ENCODE measurements at places on chromosomes 2 and 18.
A peak's percentile ranks its signal among the peaks of the same experiment; 100 is the strongest.

GRCh38 chr2:43848214-43848613 is 9.4 kb downstream of the ABCG8 start:
- no peaks in the 10 kb centered on the region for H3K36me3 ChIP-seq
- H3K4me3 ChIP-seq, result no peak overlapping the region
- DNase-seq, result no peak
- H3K27me3 ChIP-seq, result peaks cover 2% of the 10 kb centered on the region
- H3K4me1 ChIP-seq, result no peaks in the 10 kb centered on the region

GRCh38 chr2:118062048-118062447 is 26.2 kb upstream of the INSIG2 start:
- no peaks in the 10 kb centered on the region for H3K36me3 ChIP-seq
- peaks cover 9% of the 10 kb centered on the region for H3K4me1 ChIP-seq
- no peak overlapping the region for H3K4me3 ChIP-seq

- H3K36me3 ChIP-seq, result no peaks in the 10 kb centered on the region
- no peak for DNase-seq
- H3K4me3 ChIP-seq, result no peak overlapping the region
Observed at GRCh38 chr2:222283634-222284033, 15.2 kb downstream of the PAX3 start.

DNA sequence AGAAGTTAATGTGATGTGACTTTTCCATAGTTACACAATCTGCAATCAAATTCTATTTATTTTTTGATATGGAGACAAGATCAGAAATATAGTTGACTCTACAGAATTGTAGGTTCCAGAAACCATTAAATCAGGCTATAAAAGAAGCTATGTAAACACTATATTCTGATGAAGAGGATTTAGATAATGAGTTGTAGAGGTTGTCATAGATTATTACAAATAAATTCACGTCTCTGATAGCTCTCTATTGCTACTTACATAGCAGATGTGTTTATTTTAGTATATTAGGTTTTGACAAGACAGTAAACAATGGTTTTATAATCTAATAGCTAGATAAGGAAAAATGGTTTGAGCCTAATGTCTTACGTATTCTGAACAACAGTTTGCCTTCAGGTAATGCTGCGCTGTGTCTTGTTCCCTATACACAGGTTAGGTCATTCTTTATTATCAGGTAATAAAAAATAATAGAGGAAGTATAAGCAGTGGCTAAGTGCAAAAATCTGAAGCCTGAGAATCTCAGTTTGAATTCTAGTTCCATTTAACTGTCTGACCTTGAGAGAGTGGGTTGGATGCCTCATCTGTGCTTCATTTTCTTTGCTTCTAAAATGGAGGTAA is 93.4 kb downstream of the PPP1R1C start:
- H3K27ac ChIP-seq, result no peak overlapping the region
- no peak overlapping the region for H3K4me3 ChIP-seq
- no peak for DNase-seq
- no peaks in the 10 kb centered on the region for H3K36me3 ChIP-seq
- no peaks in the 10 kb centered on the region for H3K4me1 ChIP-seq

- DNase-seq, result no peak
- no peaks in the 10 kb centered on the region for H3K27me3 ChIP-seq
- H3K4me1 ChIP-seq, result no peaks in the 10 kb centered on the region
- H3K36me3 ChIP-seq, result no peaks in the 10 kb centered on the region
- H3K4me3 ChIP-seq, result no peak overlapping the region
Observed at GRCh38 chr2:47360927-47361326, 42.0 kb upstream of the MSH2 start.

DNA sequence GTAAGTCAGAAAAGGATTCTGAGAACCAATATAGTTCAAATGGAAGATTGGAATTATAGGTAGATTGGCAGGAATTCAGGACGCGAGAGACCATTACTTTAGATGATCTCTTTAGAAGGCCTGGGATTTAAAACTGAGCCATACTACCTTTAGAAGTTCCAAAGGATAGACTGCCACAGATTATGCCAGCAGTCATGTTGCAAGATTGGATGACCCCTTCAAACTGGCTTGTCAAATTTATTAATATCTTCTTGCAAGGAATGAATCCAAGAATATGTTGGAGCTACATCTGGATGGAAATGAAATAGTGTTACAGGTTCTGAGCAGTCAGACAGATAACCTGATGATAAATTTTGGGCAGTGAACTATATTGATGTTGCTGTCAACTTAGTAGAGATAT is 22.0 kb downstream of the BABAM2 start:
- no peaks in the 10 kb centered on the region for H3K36me3 ChIP-seq
- DNase-seq, result no peak
- no peak overlapping the region for H3K27ac ChIP-seq
- no peaks in the 10 kb centered on the region for H3K4me1 ChIP-seq

- H3K36me3 ChIP-seq, result no peaks in the 10 kb centered on the region
- H3K4me3 ChIP-seq, result no peak overlapping the region
- no peak for DNase-seq
- H3K27me3 ChIP-seq, result peaks cover 6% of the 10 kb centered on the region
- no peak overlapping the region for H3K27ac ChIP-seq
Observed at GRCh38 chr18:21363348-21363747, 121.3 kb downstream of the GREB1L start.

DNA sequence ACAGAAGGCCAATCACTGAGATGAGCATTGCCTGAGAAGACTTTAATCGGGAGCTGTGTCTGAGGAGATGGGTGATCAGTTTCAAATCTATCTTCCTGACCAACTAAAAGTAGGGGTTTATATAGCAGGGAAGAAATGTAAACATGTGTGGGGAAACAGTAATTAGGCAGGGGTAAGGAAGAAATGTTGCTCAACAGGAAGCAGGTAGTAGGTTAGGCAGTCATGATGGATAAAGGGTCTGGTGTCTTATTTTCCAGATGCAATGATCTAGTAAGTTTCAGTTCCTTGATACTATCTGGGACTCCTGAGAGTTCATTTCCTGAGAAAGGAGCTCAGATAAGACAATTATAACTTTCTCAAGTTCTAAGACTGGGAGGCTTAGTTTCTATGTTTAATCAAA is 33.8 kb upstream of the DNAJC10 start:
- H3K27me3 ChIP-seq, result no peaks in the 10 kb centered on the region
- H3K4me3 ChIP-seq, result no peak overlapping the region
- H3K27ac ChIP-seq, result no peak overlapping the region
- H3K4me1 ChIP-seq, result peaks cover 3% of the 10 kb centered on the region
- no peaks in the 10 kb centered on the region for H3K36me3 ChIP-seq

GRCh38 chr18:48228841-48229240 is 180.3 kb downstream of the ZBTB7C start:
- no peak for DNase-seq
- H3K27me3 ChIP-seq, result no peaks in the 10 kb centered on the region
- no peaks in the 10 kb centered on the region for H3K36me3 ChIP-seq
- H3K4me3 ChIP-seq, result no peak overlapping the region
- peaks cover 9% of the 10 kb centered on the region for H3K4me1 ChIP-seq

GRCh38 chr2:46778511-46778910 is 137.1 kb downstream of the MCFD2 start:
- no peak overlapping the region for H3K4me3 ChIP-seq

DNA sequence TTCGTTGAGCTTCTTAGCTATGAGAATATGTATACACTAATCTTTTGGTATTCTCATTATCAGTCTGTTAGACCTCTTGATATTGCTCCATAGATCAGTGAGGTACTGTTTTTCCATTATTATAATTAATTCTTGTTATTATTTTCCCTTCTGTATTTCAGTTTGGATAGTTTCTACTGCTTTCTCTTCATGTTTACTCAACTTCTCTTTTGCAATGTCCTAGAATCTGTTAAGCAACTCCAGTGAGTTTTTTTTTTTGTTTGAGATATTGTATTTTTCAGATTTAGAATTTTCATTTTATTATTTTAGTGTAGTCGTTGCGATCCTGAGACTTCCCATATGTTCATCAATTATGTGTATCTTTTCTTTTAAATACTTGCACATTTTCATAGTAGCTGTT is 260.8 kb downstream of the SETBP1 start:
- H3K4me3 ChIP-seq, result no peak overlapping the region
- DNase-seq, result no peak
- no peaks in the 10 kb centered on the region for H3K4me1 ChIP-seq
- no peak overlapping the region for H3K27ac ChIP-seq
- no peaks in the 10 kb centered on the region for H3K36me3 ChIP-seq

GRCh38 chr18:26008096-26008495 is 82.3 kb downstream of the SS18 start:
- no peaks in the 10 kb centered on the region for H3K4me1 ChIP-seq
- H3K4me3 ChIP-seq, result no peak overlapping the region
- no peak overlapping the region for H3K27ac ChIP-seq
- H3K27me3 ChIP-seq, result no peaks in the 10 kb centered on the region
- DNase-seq, result no peak
- peaks cover 5% of the 10 kb centered on the region for H3K36me3 ChIP-seq

DNA sequence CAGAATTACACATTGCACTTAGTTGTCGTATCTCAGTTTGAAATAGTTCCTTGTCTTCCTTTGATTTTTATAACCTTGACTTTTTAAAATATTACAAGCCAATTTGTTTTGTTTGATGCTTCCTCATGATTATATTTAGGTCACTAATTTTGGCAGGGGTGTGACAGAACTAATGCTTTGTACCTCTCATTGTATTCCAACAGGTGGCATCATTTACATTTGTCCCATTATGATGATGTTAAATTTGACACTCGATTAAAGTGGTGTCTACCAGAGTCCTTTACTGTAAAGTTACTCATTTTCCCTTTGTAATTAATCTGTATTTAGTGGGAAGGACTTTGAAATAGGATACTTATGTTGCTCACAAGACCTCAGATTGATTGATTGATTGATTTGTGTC is 21.5 kb upstream of the MFSD2B start:
- H3K4me1 ChIP-seq, result no peaks in the 10 kb centered on the region
- no peaks in the 10 kb centered on the region for H3K27me3 ChIP-seq
- DNase-seq, result peak; percentile 74
- peaks cover 14% of the 10 kb centered on the region for H3K36me3 ChIP-seq

DNA sequence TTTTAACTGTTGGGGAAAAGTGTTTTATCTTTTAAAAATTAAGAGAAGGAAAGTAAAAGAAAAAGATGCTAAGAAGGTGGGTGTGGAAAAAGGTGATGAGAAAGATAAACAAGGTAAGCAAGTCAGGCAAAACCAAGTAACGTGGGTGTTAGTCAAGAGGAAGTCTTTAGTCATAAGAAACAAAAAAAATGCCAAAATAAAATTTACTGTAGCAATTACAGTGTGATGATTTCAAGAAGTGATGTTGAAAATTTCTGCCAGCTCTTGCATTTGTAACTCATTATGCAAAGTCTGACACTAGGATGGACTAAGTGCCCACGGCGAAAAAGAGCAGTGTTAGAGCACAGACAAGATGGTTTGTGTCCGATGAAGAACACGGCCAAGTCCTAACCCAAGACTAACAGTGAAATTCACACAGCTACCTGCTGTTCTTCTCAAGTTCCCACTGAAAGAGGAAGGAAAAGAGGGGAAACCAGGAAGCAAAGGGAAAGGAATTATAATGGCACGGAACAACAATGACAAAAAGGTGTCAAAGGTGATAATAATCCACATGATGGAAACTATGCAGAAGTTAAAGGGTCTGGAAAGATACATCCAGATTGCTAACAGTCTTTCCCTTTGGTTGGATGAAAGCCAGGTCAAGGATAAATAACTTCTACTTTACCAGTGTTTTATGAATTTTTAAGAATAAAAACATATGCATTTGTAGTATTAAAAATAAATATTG is 34.1 kb downstream of the NOL10 start:
- no peak overlapping the region for H3K4me3 ChIP-seq
- H3K36me3 ChIP-seq, result peaks cover 76% of the 10 kb centered on the region
- no peaks in the 10 kb centered on the region for H3K4me1 ChIP-seq
- no peak for DNase-seq
- no peak overlapping the region for H3K27ac ChIP-seq

- H3K4me3 ChIP-seq, result no peak overlapping the region
- H3K27ac ChIP-seq, result no peak overlapping the region
- H3K36me3 ChIP-seq, result no peaks in the 10 kb centered on the region
- H3K4me1 ChIP-seq, result no peaks in the 10 kb centered on the region
- no peaks in the 10 kb centered on the region for H3K27me3 ChIP-seq
Observed at GRCh38 chr2:43402002-43402401, 175.6 kb upstream of the ZFP36L2 start.

Measured in common myeloid progenitor, CD34-positive (primary cell).